GM20000 (cell line): ENCODE measurements at places on chromosomes 11 and 22.

- no peak for DNase-seq
Observed at GRCh38 chr11:65476632-65477148, 22.2 kb upstream of the MALAT1 start.

- peak; percentile 52 for DNase-seq
Observed at GRCh38 chr22:33247758-33248157, 189.6 kb upstream of the SYN3 start.

DNA sequence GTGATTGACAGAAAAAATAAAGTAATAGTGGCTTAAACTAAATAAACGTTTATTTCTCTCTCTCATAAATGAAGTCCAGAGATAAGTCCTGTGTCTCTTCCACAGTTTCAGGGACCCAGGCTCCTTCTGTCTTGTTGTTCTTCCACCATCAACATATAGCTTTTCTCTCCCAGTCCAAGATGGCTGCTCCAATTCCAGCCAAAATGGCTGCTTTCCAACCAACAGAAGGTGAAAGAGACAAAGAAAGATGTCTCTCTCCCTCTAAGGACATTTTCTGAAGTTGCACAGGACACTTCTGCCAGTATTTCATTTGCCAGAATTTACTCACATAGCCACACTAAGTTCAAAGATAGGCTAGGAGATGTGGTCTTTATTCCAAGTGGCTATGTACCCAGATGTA, 9.4 kb upstream of the PLEKHB1 start:
- no peak for DNase-seq

DNA sequence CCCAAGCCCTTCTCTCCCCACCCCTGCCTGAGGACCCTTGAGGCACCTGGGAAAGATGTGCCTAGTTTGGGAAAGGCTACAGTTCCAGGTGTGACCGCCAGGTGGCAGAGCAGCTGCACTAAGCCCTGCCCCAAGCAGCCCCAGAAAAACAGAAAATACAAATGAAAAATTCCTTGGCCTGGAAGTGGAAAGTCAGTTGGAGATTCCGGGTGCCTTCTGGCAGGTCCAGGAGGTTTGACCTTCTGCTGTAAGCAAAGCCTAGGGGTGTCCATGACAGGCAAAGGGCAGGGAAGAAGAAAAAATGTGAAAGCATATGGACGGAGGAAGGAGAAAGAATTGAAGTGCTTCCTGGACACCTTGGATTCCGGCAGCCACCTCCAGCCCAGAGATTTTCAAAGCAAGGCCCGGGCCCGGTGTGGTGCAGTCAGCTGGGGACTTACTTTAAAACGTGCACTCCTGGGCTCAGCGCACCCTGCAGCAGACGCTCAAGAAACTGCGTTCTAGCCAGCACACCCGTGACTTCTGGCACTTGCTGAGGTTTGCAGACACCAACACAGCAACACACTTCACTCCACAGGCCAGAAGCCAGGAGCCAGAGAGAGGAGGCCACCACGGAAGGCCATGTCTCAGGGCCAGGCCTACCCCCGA, 37.3 kb upstream of the SLC22A12 start:
- DNase-seq: peak; percentile 77

GRCh38 chr22:39317084-39317774, 2.2 kb downstream of the RPL3 start:
- DNase-seq: no peak

GRCh38 chr11:90699791-90700400, 477.0 kb upstream of the CHORDC1 start:
- no peak for DNase-seq

- no peak for DNase-seq
Observed at GRCh38 chr11:128336203-128336602, 251.2 kb downstream of the ETS1 start.

DNA sequence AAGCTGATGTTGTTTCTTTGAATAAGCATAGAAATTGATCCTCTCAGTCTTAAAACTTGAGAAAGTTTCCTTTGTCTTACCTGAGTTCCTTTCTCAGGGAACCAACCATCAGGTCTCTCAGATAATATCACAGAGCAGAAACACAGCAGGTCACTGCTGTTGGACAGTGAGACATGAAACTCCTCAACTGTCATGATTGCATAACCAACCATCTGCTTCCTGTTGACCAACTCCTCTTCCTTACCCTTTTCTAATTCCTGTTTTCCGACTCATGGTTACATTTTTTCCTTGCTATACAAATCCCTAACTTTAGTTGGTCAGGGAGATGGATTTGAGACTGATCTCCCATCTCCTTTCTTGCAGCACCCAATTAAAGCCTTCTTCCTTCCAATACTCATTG, 845.3 kb downstream of the FAM181B start:
- no peak for DNase-seq

DNA sequence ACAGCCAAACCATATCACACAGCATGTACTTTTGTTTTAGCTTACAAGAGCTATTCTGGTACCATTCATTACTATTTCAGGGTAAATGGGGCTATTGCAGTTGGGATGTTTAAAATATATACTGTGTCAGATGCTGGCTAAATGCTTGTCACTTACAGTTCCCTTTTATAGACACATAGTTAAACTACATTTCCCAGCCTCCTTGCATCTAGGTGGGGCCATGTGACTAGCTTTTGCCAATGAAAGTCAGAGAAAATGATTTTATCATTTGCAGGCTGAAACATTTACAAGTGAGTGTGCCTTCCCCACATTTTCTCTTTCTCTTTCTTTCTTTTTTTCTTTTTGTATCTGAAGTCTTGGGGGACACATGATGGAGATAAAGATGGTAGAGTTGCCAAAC, 7.8 kb upstream of the IFTAP start:
- no peak for DNase-seq

- DNase-seq: peak; percentile 96
Observed at GRCh38 chr11:117985953-117986887, at the start of gene IL10RA. TSS of gene IL10RA (plus strand) at chr11:117986394. CDS start at chr11:117986468, 74 bp downstream.

- DNase-seq: no peak
Observed at GRCh38 chr11:115411120-115411519, 93.1 kb downstream of the CADM1 start.

- peak; percentile 34 for DNase-seq
Observed at GRCh38 chr11:93740730-93741093, 583 bp downstream of the TAF1D start.

DNA sequence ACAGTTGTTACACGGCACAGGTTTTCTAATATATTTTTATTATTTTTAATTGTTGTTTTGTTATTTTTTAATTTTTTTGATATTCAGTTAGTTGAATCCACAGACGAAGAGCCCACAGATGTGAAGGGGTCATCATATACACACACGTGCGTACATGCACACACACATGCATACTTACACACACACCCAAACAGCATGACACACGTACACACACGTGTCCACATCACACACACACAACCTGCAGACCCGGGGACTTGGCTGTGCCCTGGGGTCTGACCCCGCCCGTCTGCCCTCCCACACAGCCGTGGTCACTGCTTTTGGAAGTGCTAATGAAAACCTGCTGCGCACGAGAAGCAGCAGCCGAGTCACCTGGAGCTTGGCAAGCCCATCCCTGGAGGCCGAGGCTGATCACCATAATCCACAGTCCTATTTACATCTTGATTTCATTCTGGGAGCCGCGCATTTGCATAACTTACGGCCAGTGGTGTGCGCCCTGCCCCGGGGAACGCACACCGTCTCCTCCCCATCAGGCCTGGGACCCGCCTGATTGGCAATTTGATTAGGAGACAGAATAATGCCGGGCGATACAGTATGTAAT, 110.3 kb downstream of the BRD1 start:
- no peak for DNase-seq

DNA sequence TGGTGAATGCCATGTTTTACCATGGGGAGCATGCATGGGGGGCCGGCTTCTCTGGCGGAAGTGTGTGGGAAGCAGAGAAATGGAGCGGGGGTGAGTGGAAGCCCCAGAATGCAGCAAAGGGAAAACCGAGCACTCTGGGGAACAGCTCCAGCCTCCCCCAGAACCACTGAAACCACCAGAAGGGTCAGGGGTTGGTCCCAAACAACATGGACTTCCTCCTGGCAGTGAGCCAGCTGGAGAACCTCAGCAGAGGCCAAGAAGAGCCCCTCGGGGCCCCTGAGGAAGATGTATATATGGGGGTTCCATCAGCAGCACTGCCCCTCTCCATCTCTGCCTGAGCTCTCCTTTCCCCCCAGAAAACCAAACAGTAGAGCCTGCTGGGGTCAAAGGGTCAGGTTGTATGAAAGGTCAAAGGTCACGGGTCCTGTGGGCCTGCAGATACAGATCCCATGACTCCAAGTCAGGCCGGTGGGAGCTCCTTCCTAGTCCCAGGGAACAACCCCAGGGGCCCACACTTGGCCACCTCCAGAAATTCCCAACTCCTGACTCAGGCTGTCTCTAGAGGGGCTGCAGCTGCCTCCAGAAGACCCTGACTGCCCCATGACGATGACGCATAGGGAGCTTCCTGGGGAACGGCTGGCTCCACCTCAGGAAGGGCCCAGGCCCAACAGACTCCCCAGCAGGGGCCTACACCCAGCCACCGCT, 48.5 kb upstream of the TIMP3 start:
- DNase-seq: no peak

DNA sequence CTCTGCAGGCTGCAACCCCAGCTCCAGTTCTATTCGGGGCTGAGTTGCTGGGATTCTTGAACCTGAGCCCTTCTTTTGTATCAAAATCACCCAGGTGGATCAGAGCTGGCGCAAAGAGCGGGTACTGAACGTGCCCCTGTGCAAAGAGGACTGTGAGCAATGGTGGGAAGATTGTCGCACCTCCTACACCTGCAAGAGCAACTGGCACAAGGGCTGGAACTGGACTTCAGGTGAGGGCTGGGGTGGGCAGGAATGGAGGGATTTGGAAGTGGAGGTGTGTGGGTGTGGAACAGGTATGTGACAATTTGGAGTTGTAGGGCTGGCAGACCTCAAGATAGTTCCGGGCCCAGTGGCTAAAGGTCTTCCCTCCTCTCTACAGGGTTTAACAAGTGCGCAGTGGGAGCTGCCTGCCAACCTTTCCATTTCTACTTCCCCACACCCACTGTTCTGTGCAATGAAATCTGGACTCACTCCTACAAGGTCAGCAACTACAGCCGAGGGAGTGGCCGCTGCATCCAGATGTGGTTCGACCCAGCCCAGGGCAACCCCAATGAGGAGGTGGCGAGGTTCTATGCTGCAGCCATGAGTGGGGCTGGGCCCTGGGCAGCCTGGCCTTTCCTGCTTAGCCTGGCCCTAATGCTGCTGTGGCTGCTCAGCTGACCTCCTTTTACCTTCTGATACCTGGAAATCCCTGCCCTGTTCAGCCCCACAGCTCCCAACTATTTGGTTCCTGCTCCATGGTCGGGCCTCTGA, 3.8 kb downstream of the FOLR1 start:
- DNase-seq: no peak

- no peak for DNase-seq
Observed at GRCh38 chr22:26377170-26377830, 51.8 kb upstream of the ASPHD2 start.

DNA sequence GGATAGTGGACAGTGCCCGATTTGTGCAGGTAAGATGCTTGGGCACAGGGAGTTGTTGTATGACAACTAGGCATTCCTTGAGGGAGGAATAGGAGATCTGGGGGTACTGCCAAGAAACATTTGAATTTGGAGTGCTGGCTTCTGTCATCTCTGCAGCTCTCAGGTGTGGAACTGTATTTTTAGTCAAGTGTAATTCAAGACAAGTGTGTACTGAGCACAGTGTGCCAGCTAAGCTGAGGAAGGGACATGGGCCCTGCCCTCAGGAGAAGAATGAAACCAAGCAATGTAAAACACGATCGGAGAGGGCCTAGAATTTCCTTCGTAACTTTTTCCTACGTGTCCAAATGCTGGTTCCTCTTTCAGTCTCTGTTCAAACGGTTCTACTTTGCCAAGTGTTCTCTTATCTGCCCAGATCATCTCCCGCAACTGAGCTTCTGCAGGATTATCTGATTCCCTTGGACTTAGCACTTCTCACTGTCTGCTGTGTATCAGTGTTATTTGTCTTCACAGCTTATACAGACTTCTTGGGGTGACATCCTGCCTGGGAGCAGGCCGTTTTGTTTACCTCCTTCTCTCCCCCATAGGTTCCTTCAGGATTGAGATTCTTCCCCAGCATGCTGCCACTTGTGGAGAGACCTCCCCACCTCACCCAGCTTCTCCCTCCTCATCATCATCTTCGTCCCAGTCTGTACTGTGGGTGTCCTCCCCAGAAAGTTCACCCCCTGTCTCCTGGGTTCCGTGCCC, 27.6 kb downstream of the ART5 start:
- no peak for DNase-seq

- no peak for DNase-seq
Observed at GRCh38 chr11:35486446-35486845, 39.0 kb downstream of the PAMR1 start.

DNA sequence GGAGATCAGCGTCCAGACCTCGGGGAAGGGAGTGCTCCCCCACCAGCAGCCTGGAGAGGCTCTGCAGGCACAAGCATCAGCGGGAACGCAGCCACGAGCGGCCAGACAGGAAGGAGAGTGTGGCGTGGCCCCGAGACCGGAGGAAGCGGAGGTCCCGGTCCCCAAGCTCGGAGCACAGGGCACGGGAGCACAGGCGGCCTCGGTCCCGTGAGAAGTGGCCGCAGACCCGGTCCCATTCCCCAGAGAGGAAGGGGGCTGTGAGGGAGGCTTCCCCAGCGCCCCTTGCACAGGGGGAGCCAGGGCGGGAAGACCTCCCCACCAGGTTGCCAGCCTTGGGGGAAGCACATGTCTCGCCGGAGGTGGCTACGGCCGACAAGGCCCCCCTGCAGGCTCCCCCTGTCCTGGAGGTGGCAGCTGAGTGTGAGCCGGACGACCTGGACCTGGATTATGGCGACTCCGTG, 6.9 kb downstream of the IRF7 start:
- DNase-seq: no peak

- DNase-seq: no peak
Observed at GRCh38 chr11:33731723-33732531, 4.3 kb downstream of the CD59 start.

GRCh38 chr11:1168721-1169161, 11.0 kb downstream of the MUC5AC start:
- DNase-seq: no peak

- no peak for DNase-seq
Observed at GRCh38 chr11:3155691-3156258, 9.3 kb downstream of the OSBPL5 start.

DNA sequence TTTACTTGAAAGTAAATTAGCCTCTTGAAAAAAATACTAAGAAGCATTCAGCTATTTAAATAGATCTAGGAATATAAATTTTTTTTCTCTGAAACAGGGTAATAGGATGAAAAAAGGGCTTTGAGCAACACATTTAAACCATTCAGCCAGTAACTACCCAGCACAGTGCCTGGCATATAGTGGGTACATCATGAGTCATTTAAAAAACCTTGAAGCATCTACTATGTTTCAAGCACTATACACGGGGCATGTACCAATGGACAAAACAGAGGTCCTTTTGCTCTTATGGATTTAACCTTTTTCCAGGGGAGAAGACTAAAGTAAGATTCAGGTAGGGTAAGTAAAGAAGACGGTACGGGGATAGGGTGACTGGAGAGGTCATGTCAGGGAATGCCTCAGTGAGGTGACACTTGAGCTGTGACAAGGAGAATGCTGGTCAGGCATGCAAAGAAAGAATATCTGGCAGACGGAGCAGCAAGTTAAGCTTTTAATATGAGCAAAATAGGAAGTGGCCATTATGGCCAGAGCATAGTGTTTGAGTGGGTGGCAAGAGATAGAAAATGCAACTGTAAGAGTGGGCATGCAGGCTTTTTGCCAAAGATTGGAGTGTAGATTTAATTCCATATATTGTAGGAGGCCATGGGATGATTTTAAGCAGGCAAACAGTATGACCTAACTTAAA, 101.1 kb downstream of the HIPK3 start:
- no peak for DNase-seq

GRCh38 chr11:42524534-42525227, 787.1 kb upstream of the API5 start:
- DNase-seq: peak; percentile 46
